ENCODE measurements at places on chromosomes 4 and X.
A peak's percentile ranks its signal among the peaks of the same experiment; 100 is the strongest.

GRCh38 chr4:75724867-75725724, 719 bp downstream of the USO1 start:
- peak; percentile 15 for DNase-seq

DNA sequence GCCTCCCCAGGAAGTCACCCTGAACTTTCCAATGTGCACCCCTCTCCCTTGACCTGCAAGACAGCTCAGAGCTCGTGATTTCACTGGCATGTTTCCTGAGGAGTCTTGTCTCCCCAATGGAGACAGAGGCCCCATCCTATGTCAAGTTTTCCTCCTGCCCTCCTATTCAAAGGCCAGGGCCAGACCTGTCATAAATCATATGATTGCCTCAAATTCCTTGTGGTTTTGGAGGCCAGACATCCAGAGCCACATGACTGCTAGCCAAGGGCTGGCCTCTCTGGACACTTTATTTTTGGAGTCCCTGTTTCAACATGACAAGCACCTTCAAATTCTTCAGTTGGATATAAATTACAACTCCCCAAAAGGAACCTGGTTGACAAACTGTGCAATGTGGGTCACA, 76.0 kb upstream of the TFDP3 start:
- DNase-seq: no peak

DNA sequence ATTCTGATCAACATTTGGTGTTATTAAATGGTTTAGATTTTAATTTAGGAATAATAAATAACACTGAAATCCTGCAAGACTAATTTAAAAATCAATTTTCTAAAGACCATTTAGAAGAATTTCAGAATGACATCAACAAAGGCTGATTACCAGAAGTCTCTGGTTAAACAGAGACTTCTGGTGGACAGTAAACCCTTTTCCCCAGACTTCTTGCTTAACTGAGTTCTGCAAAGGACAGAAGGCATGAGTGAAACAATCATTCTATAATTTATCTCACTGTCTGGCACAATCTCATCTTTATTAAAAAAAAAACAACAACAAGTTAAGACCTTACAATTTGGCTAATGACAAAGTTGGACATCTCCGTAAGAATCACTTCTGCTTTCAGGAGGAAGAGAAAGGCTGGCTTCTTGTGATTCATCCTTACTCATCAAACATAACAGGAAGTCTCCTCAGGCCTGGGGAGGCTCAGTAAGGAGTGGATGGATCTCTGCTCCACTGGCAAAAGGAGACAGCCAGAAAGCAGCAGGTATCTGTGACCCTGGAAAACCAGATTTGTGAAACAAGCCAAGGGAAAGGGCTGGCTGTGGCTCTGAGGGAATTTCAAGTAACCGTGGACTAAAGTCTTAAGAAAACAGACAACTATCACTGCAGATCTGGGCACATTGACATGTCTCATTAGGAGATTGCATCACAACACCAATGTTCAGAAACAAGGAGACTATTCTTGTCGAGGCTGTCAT, 908 bp upstream of the TLR6 start:
- no peak for DNase-seq

DNA sequence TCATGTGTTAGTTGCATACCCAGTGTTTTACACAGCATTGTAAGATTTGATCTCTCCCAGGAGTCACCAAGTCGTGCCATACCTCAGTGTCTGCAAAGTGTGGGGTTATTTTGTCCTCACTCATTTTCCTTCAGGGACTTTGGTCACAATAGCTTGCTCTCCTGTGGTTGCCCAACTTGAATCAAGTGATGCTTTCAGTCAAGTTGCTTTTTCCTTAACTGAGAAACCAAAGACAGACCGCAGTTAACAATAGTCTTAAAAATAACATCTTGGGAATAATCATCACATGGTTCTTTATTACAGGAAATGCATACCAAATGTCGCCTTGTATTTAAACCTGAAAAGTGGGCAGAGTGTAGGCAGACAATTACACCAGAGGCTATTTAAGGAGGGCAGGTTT, 44.5 kb upstream of the NDP start:
- DNase-seq: no peak

GRCh38 chrX:71214604-71215337, 8.3 kb upstream of the GJB1 start:
- no peak for DNase-seq

GRCh38 chr4:144288011-144288903, 147.7 kb upstream of the GYPA start:
- no peak for DNase-seq

All from NCI-H1436 (cell line).